Activated gamma-delta T cell (primary cell): ENCODE measurements at places on chromosomes 5 and 9.

DNA sequence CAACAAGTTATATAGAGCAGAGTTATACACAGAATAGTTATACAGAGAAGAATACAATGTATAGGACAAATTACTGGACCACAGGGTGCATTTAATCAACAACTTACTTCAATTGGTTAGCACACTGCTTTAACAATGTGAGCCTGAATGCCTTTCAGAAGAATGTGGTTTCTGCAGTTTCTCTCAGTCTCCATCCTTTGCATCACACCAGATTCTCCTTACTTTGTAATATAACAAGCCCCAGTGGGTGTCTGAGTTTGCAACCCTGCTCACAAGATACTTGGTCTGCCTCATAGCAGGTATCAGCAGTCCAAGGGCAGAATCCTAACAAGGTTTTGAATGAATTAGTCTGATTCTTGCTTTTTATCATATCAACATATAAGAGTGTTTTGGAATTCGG, 114.6 kb downstream of the GABRB2 start:
- no peak for DNase-seq

GRCh38 chr5:113089653-113090335, 113.2 kb downstream of the DCP2 start:
- no peak for DNase-seq

- DNase-seq = no peak
Observed at GRCh38 chr5:132999246-132999645, 27.1 kb downstream of the ZCCHC10 start.

DNA sequence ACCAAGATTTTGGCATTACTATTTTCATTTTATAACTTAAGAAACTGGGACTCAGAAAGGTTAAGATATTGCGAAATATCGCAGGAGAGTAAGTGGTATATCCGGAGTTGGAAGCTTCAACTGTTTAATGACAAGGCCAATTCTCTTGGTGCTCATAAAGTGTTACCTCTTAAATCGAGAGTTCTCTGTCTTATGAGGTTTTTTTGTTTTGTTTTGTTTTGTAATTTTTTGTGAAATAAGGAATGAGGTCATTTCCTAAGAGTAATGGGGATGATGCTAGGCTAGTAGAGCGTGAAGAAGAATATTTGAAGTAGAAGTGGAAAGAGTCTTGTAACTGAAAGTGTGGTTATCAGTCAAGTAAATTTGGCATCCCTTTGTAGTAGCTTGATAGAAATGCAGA, 183.2 kb upstream of the DAB2 start:
- no peak for DNase-seq

GRCh38 chr9:86122311-86122710, 23.0 kb upstream of the GOLM1 start:
- no peak for DNase-seq

- DNase-seq = no peak
Observed at GRCh38 chr9:136658849-136659535, 3.7 kb upstream of the EGFL7 start.

- DNase-seq = no peak
Observed at GRCh38 chr5:35488791-35489190, 128.9 kb upstream of the SPEF2 start.

DNA sequence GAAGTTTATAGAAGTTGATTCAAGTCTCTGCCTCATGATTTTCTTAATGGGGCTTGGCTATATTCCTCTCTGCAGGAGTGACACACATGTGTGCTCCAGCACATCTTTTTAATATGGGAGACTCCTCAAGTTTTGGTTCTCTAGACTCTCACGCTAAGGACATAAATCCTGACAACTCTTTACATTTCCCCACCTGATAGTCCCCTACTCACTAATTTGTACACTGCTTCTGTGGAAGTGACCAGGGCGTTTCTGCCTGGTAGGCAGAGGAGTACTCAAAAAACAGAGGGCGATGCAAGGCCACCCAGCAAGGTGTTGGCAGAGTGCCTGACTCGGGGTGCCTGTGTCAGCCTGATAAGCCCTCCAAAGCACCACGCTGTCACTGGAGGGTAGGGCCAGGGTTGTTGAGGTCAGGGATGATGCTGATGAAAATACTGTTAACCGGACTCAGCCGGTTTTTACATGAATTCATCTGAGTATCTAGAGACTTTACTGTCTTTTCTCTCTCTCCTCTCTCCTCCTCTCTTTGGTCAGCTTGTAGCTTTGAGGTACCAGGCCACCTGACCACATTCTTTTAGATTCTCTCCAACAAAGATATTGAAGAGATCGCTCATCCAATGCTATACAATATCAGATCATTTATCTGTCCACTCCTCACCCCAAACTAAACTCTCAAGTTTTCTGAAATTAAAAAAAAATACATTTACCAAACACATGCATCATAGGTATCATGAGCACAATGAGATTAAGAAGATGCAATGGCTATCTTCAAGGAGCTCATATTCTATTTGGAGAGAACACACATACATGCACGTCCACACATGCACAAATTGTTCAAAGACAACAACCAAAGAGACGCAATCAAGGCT, 205.2 kb downstream of the PIK3R1 start:
- no peak for DNase-seq

- DNase-seq = no peak
Observed at GRCh38 chr9:68933434-68934328, 80.2 kb downstream of the PRKACG start.

- no peak for DNase-seq
Observed at GRCh38 chr5:78983601-78984438, 1.3 kb downstream of the ARSB start.

DNA sequence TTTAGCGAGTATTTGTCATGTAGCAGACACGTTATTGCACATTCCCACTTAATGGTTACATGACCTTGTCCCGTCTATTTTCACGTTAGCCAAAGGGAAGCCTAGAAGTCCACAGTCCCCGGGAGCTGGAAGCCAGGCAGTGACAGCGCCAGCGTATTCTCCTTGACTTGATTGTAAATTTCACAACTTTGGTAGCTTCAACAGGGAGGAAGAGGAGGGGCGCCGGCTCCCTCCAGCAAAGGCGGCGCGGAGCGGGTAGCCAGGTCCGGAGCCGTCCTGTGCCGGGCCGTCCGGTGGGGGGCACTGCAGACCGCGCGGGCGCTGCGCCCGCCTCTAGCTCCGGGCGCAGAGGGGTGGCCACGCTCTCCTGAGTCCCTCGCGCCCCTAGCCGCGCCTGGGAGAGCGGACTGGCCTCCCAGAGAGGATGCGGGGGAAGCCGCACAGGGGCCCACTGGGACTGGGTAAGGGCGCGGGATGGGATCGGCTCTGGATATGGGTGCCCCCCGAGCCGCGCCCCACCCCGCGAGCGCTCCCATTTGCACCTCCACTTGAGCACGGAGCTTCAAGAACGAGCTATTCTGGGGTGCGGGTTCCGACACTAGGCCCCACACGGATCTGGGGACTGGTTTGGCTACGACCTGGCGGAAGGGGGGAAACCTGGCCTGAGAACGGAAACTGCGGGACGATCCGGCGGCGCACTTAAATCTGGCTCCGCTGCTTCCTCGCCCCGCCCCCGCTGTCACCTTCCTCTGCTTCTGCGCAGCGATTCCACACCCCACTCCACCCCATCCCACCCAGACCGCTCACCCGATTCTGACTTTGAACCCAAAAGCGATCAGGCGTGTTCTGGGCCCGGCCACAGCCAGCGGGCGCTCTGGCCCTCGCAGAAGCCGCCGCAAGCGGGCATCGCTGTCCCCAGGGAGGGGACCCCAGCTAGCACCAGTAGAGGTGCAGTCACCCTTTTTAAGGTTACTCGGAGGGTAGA, 23.8 kb downstream of the KLF4 start:
- DNase-seq = no peak

GRCh38 chr5:21807953-21808352, 1045.2 kb downstream of the CDH12 start:
- DNase-seq = no peak

DNA sequence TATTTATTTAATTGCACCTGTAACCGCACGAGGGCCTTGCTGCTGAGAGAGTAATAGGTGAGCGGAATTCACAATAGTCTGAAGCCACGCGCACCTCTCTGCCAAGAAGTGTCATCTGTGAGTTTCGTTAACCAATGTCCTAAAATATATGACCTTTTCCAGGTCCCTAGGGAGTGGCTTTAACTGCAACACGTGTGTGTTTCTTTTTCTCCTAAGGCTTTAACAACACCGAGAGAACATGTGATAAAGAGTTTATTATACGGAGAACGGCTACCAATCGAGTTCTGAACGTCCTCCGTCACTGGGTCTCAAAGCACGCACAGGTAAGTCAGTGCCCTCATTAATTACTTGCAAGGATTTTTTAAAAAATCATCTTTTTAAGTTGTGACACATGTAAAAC, 53.2 kb upstream of the CKMT2 start:
- no peak for DNase-seq

- DNase-seq = peak; percentile 96
Observed at GRCh38 chr9:137605121-137606004, at the start of gene ARRDC1. Gene ARRDC1 (plus strand): TSS chr9:137605686. CDS start chr9:137605718, 32 bp downstream.

- DNase-seq = no peak
Observed at GRCh38 chr5:174798551-174798951, 74.2 kb downstream of the MSX2 start.

DNA sequence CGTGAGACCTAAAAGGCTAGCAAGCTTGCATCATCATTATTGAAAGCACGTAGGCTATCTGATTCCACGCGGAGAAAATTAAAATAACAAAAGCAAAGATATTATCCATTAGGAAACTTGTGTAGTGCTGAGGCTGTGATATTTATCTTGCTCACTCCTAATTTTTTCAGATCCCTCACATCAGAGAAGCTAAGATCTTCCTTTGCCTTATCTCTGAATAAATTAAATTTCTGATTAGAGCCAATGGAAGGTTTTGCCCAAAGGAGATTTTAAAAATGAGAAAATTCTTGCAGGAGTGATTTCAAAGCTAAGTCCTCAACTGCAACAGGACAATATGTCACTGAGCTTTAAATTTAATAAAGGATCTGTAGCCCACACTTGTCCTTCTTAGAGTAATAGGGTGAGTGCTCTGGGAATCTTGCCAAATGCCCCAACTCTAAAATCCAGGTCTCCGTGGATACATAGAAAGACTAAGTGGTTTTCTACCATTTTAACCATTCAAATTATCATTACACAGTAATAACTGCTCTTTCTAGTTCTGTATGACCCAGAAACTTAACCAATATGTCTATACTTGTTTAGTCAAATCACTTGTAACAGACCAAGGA, 295.0 kb downstream of the CAAP1 start:
- no peak for DNase-seq

- DNase-seq = no peak
Observed at GRCh38 chr9:98892288-98892687, 51.4 kb upstream of the COL15A1 start.

- no peak for DNase-seq
Observed at GRCh38 chr9:113622600-113623400, 159.3 kb downstream of the RGS3 start.

GRCh38 chr5:61464512-61464911, 132.5 kb downstream of the ZSWIM6 start:
- no peak for DNase-seq

DNA sequence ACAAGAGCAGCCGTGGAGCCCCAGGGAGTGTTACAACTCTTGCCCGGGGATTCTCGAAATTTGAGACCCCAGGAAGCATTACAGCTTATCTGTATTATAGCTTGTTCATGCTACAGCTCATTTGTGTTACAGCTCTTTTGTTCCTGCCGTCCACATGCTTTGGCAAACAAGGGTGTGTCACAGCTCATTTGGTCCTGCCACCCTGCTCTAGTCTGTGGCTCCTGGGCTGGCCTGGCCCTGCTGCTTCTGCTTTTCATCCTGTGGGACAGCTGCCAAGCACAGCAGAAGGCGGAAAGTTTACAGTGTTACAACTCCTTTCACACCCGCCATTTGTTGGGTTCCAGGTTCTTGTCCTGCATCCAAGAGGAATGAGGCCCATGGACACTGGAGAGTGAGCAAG, 685.0 kb downstream of the SLCO4C1 start:
- no peak for DNase-seq

DNA sequence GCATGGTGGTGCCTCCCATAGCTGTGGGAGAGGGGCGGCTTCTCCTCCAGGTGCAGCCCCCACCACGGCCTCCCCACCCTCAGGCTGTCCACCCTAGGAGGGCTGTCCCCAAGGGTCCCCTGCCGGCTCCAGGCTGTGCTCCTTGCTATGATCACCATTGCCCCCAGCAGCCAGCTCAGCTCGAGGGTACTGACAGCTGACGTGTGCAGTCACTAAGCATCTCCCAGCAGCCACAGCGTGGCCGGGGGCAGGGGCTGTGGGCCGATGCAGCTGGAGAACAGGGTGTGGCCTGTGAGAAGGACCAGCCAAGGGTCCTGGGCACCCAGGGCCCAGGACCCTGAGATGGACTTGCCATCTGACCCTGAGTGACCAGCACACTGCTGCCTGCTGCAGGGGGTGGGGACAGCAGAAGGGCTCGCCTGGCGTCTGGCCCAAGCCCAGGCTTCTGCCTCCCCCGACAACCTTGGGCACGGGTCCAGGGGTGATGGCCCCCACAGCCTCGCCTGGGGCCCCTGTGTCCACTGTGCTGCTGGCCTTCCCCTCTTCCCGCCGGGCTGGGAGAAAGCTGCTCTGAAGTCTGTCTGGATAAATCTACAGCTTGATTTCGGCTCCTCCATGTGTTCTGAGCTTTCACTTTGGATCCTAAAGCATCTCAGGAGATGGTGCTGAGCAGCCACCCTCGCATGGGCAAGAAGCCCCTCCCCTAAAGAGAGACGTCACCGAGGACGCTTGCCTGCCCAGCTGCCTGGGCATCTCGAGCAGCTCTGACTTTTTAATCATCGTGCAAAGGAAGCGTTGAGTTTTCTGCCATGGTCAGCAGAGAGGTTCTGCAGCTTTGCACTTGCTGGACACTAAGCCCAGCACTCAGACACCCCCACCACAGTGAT, 5.5 kb downstream of the KCNT1 start:
- no peak for DNase-seq

DNA sequence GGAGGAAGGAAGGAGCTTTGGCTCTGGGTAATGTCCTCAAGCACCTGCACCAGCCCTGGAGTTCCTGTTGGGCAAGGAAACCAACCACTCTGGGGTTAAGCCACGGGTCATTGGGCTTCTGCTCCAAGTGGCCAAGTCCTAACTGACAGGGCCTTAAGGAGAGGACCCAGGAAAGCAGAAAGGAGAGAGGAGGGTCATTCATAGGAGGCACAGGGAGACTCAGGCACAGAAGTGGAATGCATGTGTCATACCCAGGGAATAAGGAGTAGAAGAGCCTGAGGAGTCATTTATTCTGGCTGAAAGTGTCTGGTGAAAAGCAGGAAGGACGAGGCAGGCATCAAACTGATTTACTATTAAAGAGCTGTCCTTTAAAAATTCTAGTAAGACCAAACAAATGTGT, 129.2 kb downstream of the DMRT2 start:
- no peak for DNase-seq
